ENCODE measurements at places on chromosomes 6 and 20. TPM values are rescaled to one million over a fixed set of nuclear protein-coding genes. Genes with fewer than 3 reads are reported as not detected.

GRCh38 chr6:21595285-21596144 is 2.0 kb downstream of the SOX4 start:
- H3K27ac ChIP-seq: peak overlapping the region; percentile 93
- peaks cover 11% of the 10 kb centered on the region for H3K4me1 ChIP-seq
- peak overlapping the region; percentile 63 for H3K4me3 ChIP-seq

Gene KIAA0408
- 53.4 TPM for polyA plus RNA-seq

DNA sequence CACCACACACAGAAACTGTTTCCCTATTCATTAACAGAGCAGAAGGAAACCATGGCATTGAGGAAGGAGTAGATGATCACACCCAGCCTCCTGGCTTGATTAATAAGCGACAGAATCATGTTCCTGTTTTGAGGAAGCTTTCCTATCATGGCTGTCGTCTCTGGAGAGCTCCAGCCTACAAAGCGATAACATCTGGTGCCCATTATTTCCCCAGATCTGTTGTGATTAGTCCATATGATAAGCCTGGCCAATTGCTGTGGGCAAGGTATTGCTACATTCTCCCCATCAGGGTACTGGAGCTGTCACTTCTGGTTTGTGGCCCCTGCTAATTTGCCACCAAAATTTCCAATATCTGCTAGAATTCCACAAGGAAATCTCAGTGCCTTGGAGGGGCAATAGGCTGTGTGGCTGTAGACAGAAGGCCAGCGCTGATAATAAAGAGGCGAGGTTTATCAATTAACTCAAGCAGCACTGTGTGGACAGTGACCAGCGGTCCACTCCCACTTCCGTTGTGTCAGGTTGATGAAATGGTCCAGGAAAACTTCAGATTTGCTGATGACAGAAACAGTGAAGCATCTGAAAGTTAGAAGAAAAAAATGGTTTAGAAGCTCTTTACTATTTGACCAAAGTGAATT is 66.4 kb downstream of the OLIG3 start:
- no peaks in the 10 kb centered on the region for H3K4me1 ChIP-seq
- no peaks in the 10 kb centered on the region for H3K36me3 ChIP-seq
- H3K4me3 ChIP-seq: no peak overlapping the region
- no peak for DNase-seq
- H3K27ac ChIP-seq: no peak overlapping the region

DNA sequence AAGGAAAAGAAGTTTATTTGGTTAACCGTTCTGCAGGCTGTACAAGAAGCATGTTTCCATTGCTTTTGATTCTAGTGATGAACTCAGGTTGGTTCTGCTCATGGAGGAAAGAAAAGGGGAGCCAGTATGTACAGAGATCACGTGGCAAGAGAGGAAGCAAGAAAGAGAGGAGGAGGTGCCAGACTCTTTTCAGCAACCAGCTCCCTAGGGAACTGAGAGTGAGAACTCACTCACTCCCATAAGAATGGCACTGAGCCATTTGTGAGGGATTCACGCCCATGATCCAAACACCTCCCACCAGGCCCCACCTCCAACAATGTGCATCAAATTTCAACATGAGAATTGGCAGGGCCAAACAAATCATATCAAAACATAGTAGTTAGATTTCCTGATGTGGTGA is 649.1 kb downstream of the EPM2A start:
- no peak for DNase-seq
- no peak overlapping the region for H3K4me3 ChIP-seq
- H3K4me1 ChIP-seq: no peaks in the 10 kb centered on the region
- H3K27me3 ChIP-seq: no peaks in the 10 kb centered on the region

GRCh38 chr6:12173181-12173580 is 117.0 kb upstream of the EDN1 start:
- no peaks in the 10 kb centered on the region for H3K36me3 ChIP-seq
- no peak for DNase-seq
- H3K4me3 ChIP-seq: no peak overlapping the region
- H3K27me3 ChIP-seq: no peaks in the 10 kb centered on the region

Gene RAMACL
- polyA plus RNA-seq: 1.0 TPM

Gene SLC9A8
- polyA plus RNA-seq: 8.4 TPM

GRCh38 chr6:6655805-6656251 is 67.3 kb downstream of the LY86 start:
- H3K27ac ChIP-seq: peak overlapping the region; percentile 64
- no peaks in the 10 kb centered on the region for H3K27me3 ChIP-seq
- no peak for DNase-seq
- H3K4me1 ChIP-seq: peaks cover 65% of the 10 kb centered on the region

DNA sequence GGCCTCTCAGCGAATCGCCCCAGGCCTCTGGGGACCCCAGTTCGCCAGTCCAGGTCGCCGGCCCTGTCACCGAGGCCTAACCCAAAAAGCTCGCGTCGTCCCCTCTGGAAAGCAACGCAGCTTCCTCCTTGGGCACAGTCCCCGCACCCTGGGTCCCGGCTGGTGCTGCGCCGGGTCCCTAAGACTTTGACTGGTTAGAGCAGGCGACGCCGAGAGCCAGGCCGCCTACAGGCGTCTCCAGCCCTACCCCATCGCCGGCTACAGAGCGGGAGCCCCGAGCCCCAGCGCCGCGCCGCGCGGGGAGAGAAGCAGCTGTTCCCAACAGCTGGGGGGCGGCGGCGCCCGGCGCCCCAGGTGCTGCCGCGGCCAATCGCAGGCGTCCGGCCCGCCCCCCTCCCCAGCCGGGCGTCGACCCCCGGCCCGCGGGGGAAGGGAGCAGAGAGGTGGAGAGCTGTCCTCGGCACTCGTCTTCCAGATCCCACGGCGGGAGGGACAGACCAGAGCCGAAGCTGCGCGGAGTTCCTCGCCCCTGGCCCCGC is 540 bp upstream of the RBM24 start:
- H3K36me3 ChIP-seq: no peaks in the 10 kb centered on the region
- H3K27ac ChIP-seq: no peak overlapping the region
- DNase-seq: peak; percentile 81

- H3K27me3 ChIP-seq: no peaks in the 10 kb centered on the region
- H3K36me3 ChIP-seq: no peaks in the 10 kb centered on the region
- no peak overlapping the region for H3K4me3 ChIP-seq
- DNase-seq: no peak
- no peak overlapping the region for H3K27ac ChIP-seq
These were observed 139.9 kb downstream of the BFSP1 start for GRCh38 chr20:17391127-17391771.

Gene LY6G5C
- 4.5 TPM for polyA plus RNA-seq

GRCh38 chr6:19827247-19827646 is 9.9 kb upstream of the ID4 start:
- no peak for DNase-seq
- no peak overlapping the region for H3K27ac ChIP-seq
- H3K36me3 ChIP-seq: no peaks in the 10 kb centered on the region
- H3K27me3 ChIP-seq: no peaks in the 10 kb centered on the region
- no peak overlapping the region for H3K4me3 ChIP-seq

GRCh38 chr6:88983532-88983931 is 20.1 kb upstream of the RNGTT start:
- H3K27ac ChIP-seq: no peak overlapping the region
- no peak overlapping the region for H3K4me3 ChIP-seq
- peaks cover 13% of the 10 kb centered on the region for H3K4me1 ChIP-seq
- DNase-seq: no peak
- no peaks in the 10 kb centered on the region for H3K36me3 ChIP-seq
- no peaks in the 10 kb centered on the region for H3K27me3 ChIP-seq

Gene UNC93A
- polyA plus RNA-seq: not detected

- H3K36me3 ChIP-seq: no peaks in the 10 kb centered on the region
- no peaks in the 10 kb centered on the region for H3K27me3 ChIP-seq
- no peak overlapping the region for H3K27ac ChIP-seq
- no peaks in the 10 kb centered on the region for H3K4me1 ChIP-seq
- DNase-seq: no peak
- no peak overlapping the region for H3K4me3 ChIP-seq
These were observed 71.9 kb upstream of the SULF2 start for GRCh38 chr20:47857187-47857568.

DNA sequence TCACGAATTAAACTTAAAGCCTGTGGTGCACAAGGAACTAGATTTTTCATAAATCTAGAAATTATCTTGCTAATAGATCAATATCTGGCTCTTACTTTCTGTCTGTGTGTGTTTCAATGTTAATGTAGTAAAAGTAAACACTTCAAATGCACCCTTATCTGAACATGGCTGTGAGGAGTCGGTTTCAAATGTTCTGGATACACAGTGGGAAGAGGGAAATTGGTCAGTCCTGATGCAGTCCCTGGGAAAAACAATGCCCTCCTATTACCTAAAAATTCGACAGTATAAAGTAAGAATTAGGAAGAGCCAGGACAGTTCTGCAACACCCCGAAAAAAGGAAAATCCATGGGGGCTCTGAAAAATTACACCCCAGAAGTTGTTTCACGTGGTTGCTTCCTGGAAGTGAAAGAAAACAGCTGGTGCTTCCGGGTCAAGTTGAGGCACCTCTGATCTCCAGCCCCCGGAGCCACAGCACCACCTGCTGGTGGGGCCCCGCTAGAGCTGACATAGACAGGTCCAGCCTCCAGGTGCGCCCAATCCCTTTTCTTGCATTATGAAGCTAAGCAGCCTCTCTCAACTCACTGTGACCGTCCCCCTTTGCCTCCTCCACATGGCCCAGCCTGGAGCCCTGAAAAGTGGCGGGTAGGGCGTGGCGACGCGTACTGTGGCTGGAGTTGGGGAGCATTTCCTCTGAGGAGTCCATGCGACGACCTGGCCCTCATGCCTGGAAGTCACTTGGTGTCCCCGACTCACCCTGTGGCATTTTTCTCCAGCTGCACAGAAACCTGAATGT is 8.3 kb downstream of the SEMG2 start:
- no peak for DNase-seq
- no peak overlapping the region for H3K27ac ChIP-seq
- H3K4me3 ChIP-seq: no peak overlapping the region
- no peaks in the 10 kb centered on the region for H3K4me1 ChIP-seq

Gene FAM209B
- polyA plus RNA-seq: not detected

Gene HLA-DQA2
- 1.6 TPM for polyA plus RNA-seq

GRCh38 chr20:36318166-36318565 is 12.0 kb downstream of the DLGAP4 start:
- no peaks in the 10 kb centered on the region for H3K27me3 ChIP-seq
- no peak overlapping the region for H3K4me3 ChIP-seq
- H3K27ac ChIP-seq: no peak overlapping the region
- H3K36me3 ChIP-seq: no peaks in the 10 kb centered on the region

DNA sequence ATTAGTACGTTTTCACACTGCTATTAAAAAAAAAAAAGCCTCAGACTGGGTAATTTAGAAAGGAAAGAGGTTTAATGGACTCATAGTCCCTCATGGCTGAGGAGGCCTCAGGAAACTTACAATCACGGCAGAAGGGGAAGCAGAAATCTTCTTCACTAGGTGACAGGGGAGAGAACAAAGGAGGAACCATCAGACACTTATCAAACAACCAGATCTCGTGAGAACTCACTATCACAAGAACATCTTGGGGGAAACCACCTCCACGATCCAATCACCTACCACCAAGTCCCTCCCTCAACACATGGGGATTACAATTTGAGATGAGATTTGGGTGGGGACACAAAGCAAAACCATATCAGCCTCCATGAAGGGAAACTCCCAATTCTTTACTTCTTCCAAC is 85.2 kb upstream of the MAFB start:
- no peaks in the 10 kb centered on the region for H3K27me3 ChIP-seq
- DNase-seq: no peak
- H3K4me3 ChIP-seq: no peak overlapping the region
- no peaks in the 10 kb centered on the region for H3K36me3 ChIP-seq
- H3K27ac ChIP-seq: no peak overlapping the region

Gene CRIP3
- polyA plus RNA-seq: 7.6 TPM

Gene HAO1
- polyA plus RNA-seq: not detected

- peak overlapping the region; percentile 7 for H3K4me3 ChIP-seq
- H3K27ac ChIP-seq: no peak overlapping the region
- peaks cover 4% of the 10 kb centered on the region for H3K36me3 ChIP-seq
- peaks cover 19% of the 10 kb centered on the region for H3K4me1 ChIP-seq
- no peak for DNase-seq
These were observed 852 bp downstream of the SYNGAP1 start for GRCh38 chr6:33420491-33421343.

DNA sequence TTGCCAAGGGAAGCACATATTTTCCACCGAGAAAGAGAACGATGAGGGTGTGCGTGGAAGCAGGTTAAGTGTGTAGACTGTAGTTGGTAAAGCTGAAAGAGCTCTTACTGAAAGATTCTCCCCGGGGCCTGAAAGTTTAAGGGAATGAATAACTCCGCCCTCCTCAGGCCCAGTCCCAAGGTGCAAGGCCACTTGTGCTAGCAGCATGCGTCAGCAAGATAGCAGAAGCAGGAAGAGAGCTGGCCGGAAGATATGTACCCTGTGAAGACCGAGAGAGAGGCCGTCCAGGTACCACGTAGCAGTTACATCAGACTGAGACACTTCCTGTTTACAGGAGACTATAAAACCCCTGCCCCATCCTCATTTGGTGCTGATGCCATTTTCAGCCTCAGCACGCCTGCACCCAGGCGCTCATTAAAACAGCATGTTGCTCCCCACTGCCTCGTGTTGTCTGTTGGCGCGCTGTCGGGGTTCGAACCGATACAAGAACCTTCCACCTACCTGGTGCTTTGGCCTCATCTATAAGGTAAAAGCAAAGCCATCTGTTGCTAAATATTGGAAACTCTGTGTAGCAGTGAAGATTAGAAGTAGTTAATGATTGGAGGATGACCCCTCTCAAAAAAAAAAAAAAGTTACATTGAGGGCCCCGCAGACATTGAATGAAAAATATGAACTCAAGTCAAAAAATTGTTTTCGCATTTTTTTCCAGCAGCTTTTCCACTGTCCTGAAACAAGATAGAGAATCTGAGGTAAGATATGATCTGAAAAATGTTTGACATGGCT is 18.6 kb upstream of the FAM135A start:
- DNase-seq: peak; percentile 45
- H3K36me3 ChIP-seq: no peaks in the 10 kb centered on the region
- no peak overlapping the region for H3K27ac ChIP-seq
- no peak overlapping the region for H3K4me3 ChIP-seq

GRCh38 chr20:37189416-37190016 is 10.2 kb upstream of the MROH8 start:
- no peak for DNase-seq
- no peaks in the 10 kb centered on the region for H3K27me3 ChIP-seq
- no peaks in the 10 kb centered on the region for H3K36me3 ChIP-seq
- H3K4me3 ChIP-seq: no peak overlapping the region

Gene LRRN4
- polyA plus RNA-seq: 1.3 TPM

DNA sequence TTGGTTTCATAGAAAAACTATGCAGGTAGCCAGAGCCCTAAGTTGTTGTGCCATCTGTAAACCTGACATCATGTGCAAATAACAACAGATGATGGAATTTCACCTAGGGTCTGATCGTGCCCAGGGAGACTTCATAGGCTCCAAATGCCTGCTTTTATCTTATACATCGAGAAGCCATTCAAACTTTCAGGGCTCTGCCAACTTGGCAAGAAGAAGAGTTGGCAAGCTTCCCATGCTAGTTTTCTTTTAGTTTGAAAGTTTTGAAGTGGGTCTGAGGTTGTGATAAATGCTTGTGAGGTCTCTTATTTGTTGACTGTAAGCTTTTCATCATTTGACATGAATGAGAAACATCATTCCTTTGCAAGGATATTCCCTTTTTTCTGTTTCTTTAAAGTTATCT is 175.4 kb upstream of the FLRT3 start:
- no peak overlapping the region for H3K27ac ChIP-seq
- DNase-seq: no peak
- no peak overlapping the region for H3K4me3 ChIP-seq

GRCh38 chr6:35371494-35372262 is 29.3 kb downstream of the PPARD start:
- H3K4me3 ChIP-seq: no peak overlapping the region
- no peaks in the 10 kb centered on the region for H3K36me3 ChIP-seq
- H3K27ac ChIP-seq: peak overlapping the region; percentile 79
- DNase-seq: no peak
- H3K27me3 ChIP-seq: no peaks in the 10 kb centered on the region

- H3K4me1 ChIP-seq: no peaks in the 10 kb centered on the region
- H3K27ac ChIP-seq: no peak overlapping the region
- H3K27me3 ChIP-seq: no peaks in the 10 kb centered on the region
These were observed 125.3 kb upstream of the PLCB4 start for GRCh38 chr20:8943631-8944030.
